ENCODE measurements at places on chromosomes 12 and 14.

GRCh38 chr12:76942267-76942666 lies 63.4 kb upstream of the CSRP2 start:
- peak; percentile 95 for DNase-seq

GRCh38 chr12:227923-228845 lies 14.2 kb upstream of the SLC6A12 start:
- DNase-seq, result no peak

- no peak for DNase-seq
These were observed 6.2 kb upstream of the SLC7A7 start for GRCh38 chr14:22821193-22822015.

GRCh38 chr12:68815928-68816800 lies 8.2 kb downstream of the MDM2 start:
- no peak for DNase-seq

DNA sequence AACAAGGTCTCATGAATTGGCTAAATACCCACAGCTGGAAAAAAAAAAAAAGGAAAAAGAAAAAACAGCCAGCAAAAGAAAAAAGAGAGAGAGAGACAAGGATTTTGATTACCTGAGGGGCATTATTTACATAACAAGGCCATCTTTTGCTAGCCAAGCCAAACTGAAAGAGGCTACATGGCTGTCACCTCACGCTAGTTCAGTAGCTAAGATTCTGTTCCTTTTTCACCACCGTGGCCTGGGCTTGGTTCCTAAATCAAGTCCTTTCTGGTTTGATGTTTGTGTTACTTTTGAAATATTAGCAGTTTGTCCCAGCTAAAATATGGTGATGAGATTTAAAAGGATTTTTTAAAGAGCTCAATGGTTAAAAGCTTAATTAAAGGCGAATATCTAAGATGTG lies 2.0 kb upstream of the SDS start:
- DNase-seq, result no peak

- DNase-seq, result peak; percentile 20
These were observed 505 bp downstream of the KCNC2 start for GRCh38 chr12:75208856-75209811.

- no peak for DNase-seq
These were observed 8.1 kb downstream of the ARID2 start for GRCh38 chr12:45737638-45738037.

DNA sequence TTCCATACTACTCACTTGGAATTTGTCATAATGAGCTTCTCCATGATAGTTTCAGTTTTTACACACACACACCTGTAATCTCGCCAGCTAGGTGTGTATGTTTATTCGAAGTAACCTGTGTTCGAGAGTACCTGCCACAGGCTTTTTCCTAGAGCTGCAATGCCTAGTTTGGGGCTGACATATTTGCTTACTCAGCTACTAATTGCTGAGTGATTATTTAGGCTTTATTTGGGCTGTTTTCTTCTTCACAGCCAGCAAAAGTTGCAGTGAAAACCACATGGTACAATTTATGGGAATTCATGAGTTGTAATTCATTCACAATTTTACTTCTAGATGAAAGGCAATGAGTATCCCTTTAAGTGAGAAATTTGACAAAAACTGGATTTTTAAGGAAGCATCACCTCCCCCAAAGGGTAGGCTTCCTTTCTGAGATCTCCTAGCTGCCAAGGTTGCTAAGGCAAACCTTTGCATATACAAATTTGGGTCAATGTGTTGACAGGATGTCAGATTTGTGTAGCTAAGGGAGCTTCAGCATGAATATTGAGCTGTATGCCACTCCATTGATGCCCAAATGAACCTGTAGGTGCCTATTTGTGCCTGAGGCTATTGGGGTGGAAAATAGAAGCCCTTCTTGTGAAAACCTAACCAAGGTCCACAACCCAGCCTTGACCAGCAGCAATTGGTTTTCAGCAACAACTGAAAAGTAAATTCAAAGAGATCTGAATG lies 108.7 kb upstream of the OTX2 start:
- DNase-seq, result no peak

DNA sequence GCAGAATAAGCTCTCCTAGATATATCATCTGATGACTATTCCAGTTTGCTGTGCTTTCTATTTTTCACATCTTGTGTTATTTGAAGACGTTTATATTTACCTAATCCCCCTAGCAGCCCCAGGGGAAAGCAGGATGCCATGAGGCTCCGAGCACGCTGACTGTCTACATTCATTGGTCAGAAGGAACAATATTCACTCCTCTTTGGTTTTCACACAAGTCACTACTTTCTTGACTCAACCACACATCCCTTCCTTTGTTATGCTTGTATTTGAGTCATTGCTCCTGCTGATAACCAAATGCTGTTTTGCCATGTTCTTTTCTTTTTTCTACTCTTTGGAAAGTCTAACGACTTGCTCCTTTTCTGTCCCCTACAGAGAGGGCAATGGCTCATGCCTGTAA lies 86.5 kb upstream of the SLC38A2 start:
- peak; percentile 87 for DNase-seq

DNA sequence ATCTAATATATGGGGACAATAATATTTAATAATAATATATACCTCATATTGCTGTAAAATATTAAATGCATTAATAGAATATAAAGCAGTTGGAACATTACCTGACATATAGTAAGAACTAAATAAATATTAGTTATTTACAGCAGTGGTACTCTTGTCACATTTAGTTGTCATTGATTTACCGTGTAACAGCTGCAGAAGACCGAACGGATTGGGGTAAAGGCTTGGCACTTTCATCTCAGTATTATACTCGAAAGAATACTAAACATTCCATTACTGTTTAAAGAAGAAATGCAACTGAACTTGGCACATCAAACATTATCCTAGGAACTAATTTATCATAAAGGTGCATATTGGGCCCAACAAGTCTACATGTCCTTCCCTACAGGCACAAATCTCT lies 61.1 kb downstream of the ITPR2 start:
- no peak for DNase-seq

DNA sequence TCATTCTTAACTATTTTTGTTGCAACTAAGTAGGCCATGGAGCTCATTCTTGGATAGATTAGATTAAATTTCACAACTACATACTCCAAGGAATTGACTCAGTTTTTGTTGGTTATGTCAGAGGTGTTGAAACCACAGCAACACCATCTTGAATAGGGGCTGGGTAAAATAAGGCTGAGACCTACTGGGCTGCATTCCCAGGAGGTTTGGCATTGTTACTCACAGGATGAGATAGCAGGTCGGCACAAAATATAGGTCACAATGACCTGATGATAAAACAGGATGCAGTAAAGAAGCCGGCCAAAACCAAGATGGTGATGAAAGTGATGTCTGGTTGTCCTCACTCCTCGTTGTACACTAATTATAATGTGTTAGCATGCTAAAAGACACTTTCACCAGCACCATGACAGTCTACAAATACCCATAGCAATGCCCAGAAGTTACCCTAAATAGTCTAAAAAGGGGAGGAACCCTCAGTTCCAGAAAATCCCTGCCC lies 20.9 kb downstream of the DMAC2L start:
- peak; percentile 94 for DNase-seq

DNA sequence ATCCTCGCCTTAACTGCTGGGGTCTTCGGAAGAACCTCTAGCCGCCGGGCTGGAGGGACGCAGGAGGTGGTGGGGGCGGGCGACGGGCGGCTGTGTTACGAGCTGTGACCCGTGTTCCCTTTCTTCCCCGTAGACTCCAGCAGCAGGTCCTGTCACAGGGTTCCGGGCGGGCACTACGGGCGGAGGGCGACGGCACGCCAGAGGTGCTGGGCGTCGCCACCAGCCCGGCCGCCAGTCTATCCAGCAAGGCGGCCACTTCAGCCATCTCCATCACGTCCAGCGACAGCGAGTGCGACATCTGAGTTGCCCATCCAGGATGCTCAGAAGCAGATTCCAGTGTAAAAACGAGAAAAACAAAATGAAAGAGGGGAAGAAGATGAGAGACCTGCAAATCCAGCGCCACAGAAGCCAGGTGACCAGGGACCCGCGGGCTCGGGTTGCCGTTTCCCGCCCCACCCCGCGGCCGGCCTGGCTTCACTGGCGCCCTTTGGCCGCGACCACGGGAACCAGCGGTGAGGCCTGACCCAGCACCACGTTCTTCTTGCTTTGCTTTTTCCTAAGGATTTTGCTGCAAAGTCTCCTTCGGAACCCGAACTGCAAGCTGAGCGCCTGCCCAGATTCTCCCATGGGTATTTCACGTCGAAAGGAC lies 2.1 kb downstream of the SIX6 start:
- no peak for DNase-seq

DNA sequence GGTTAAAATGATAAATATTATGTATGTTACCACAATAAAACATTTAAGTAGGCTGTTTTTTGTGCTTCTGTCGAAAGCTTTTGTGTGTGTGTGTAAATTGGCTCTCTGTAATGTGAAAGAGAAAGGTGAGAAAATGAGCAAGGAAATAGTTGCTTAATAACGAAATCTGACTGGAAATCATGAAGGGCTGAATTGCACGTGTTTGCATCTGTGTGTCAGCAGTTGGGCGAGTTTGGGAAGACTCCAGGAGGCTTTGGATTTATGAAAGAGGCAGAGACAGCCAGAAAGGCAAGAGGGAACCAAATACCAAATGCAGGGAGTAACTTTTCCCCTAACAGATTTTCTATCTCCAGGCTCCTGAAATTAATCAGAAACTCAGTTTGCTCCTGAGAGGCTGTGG lies 47.2 kb upstream of the PLEKHG3 start:
- peak; percentile 90 for DNase-seq

- DNase-seq, result peak; percentile 90
These were observed 74.2 kb upstream of the NAP1L1 start for GRCh38 chr12:76158518-76159321.
